NCI-H226 (cell line): ENCODE measurements at places on chromosomes 2 and 18.
A peak's percentile ranks its signal among the peaks of the same experiment; 100 is the strongest.

DNA sequence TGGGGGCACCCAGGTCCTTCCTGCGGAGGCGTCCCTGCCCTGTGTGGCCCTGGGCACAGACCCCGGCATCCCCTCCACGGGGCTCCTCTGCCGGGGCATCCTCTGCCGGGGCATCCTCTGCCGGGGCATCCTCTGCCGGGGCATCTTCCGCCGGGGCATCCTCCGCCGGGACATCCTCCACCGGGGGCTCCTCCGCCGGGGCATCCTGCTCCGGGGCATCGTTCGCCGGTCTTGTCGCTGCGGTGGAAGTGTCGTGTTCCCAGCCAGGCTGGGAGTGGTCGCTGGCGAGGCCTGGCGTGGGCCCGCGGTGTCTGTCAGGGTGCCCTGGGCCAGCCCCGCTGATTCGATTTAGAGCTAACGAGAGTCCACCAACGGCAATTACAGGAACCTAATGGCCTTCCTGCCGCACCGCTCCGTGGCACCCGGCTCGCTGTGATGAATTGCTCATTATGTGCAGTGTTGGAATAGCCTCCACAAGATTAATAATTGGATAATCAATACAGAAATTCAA, 115.1 kb downstream of the NFATC1 start:
- no peak for DNase-seq

DNA sequence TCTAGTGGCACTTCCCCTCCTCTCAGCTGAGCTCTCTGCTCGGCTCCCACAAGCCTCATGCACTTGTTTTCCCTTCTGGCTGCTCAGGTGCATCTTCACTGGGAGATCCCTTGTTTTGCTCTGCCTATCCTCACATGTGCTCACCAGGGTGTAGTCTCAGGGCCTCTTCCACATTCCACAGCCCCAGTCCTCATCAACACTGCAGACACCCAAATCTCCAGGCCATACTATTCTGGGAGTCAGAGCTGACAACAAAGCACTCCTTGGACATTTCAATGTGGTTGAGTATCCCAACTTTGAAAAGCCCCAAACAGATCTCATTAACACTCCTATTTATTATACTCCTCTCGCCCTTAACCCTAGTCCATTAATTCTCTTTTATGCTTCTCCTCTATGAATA, 71.3 kb downstream of the CCDC93 start:
- no peak for DNase-seq

- DNase-seq: no peak
These were observed 2119.8 kb upstream of the CELF4 start for GRCh38 chr18:39685303-39685902.

- DNase-seq: no peak
These were observed 309.3 kb upstream of the LRRTM4 start for GRCh38 chr2:77831471-77831870.

DNA sequence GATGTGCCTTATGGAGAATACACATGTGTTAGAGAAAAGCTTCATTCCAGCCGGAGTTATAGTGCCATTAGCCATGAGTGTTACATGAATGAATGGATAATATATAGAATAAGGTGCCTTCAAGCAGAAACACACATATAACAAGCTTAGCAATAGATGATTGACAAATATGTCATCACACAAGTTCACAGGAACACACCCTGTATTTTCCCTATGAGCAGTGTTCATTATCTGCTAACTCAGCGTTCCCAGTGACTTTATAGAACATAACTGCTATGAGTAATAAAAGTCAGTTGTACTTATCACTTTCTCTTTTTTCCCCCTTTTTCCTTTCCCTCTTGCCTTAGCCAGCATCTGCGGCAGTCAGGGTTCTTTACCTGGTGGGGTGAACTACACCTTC, 65.1 kb downstream of the TIMM21 start:
- no peak for DNase-seq

GRCh38 chr18:48819781-48820482, 130.8 kb downstream of the SMAD7 start:
- no peak for DNase-seq

- no peak for DNase-seq
These were observed 75.2 kb upstream of the GALNT5 start for GRCh38 chr2:157182204-157182709.

- no peak for DNase-seq
These were observed 68.9 kb upstream of the CAB39 start for GRCh38 chr2:230643576-230644291.

DNA sequence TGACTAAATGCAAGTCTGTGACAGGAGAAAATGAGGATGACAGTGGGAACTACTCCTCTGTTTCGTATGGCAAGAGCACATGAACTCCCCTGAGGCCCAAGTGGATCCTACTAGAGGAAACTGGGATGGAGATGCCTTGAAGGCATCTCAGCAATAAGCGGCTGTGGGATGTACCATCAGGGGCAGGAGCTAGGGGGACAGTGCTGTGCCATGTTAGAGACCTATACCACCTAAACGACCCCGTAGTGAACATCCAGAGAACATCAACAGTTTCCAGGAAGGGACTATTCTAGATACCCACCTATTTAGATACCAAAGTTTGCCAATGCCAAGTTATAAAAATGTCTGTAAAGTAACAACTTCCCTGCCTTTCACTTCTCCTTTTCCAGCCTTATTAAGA, 860.8 kb upstream of the ACVR2A start:
- DNase-seq: no peak

DNA sequence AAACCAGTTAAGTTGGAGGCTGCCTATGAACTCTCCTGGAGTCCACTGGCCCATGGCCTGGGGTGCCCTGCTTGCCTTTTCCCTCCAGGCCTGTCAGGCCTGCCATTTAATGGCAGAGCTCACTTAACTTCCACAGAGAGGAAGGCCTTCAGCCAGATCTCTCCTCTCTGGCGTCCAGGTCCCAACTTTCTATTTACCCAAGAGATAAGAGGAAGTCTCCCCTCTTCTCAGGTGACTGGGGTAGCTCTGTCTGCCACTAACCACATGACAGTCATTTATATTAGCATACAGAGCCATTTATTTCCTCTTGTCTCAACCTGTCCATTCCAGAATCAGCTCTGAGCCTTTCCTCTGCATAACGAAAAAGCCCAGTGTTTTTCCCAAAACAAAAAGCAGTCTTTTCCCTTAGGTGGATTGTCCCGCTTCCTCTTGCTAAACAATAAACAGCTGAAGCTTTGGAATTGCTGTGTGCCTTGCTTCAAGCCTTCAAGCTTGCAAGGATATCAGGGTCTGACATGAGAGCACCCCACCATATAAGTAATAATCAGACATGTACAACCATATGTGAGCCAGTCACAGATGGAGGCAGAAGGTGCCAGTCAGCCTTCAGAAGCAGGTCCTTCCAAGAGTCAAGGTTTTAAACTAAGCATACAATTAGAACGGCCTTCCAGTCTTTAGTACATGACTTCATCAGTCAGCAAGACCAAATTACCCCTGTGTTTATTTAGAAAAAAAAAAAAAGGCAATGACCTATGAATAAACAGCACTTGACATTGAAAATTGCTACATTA, 71.2 kb upstream of the STPG4 start:
- DNase-seq: no peak

GRCh38 chr2:48341551-48342133, 188.3 kb upstream of the STON1 start:
- no peak for DNase-seq

DNA sequence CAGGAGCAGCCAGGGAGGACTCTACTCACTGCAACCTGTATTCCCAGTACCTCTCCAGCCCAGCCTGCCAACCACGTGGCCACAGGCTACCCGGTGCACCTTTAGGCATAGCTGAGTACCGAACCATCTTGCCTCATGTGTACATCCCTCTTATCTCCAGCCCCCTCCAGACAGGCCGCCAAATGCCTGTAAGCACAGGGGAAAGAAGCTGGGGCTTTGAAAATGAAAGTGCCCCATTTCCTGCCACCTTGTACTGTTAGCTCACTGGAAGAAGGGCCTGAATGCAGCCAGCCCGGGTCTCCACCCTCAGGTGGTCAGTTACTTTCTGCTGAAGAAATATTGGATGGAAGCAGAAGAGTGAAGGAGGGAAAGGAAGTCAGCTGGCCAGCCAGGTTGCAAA, 27.2 kb upstream of the RFX8 start:
- no peak for DNase-seq

DNA sequence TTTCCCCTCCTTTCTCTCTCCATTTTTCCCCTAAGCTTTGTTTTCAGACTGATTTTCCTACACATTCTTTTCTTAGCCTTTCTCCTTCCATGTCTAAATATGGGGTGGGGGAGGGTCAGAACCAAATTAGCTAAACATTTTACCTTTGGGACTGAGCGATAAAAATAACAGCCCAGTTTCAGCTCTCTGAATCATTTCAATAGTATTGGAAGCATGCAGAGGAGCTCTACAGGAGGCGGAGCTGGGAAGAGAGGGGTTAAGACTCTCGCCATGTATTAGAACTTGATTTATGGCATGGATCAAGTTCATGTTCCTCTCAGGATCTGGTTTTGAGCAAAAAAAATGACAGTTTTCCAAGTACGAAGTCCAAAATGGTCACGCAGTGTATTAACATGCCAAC, 109.1 kb downstream of the CPO start:
- DNase-seq: no peak

- DNase-seq: no peak
These were observed 150.7 kb downstream of the TSN start for GRCh38 chr2:121906170-121906569.

DNA sequence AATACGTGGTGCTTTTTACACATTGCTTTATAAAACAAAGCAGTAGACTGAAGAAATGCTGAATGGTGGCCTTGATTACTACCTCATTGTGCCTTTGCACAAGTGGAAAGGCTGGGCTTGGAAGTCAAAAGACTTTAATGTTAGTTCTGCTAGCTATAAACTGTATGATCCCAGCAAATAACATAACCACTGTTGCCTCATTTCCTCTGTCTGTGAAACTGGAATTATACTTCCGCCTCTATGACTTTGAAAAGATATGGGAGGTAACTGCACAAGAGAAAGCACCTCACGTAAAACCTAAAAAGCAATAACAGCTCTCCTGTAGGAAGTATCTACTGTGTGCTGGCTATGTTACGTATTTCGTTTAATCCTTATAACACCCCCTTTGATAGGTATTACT, 43.4 kb upstream of the DSC1 start:
- no peak for DNase-seq

DNA sequence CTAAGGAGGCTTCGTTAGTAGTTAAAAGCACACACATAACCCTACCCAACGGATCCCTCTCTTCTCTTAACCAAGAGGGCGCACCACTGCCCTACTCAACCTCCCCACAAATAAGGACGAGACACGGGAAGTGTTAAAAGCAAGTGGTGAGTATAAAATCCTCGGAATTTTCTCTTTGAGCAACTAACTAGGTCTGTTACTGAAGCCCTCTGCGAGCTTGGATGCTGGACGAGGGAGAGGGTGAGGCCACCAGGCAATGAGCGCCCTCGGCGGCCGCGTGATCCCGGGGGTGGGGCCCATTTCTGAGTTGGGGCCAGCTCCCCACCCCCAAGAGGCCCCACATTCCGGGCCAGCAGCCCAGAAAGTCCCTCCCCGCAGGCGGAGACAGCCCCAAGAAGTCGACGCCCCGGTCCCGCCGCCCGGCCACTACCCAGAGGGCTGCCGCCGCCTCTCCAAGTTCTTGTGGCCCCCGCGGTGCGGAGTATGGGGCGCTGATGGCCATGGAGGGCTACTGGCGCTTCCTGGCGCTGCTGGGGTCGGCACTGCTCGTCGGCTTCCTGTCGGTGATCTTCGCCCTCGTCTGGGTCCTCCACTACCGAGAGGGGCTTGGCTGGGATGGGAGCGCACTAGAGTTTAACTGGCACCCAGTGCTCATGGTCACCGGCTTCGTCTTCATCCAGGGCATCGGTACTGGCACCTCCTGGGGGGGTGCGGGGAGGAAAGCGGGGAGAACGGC, at the start of gene CYBRD1:
CYBRD1 (plus strand) TSS at position 423 of the 736 bp plus-strand sequence; CDS start at position 495, 72 bp downstream.
- peak; percentile 82 for DNase-seq

DNA sequence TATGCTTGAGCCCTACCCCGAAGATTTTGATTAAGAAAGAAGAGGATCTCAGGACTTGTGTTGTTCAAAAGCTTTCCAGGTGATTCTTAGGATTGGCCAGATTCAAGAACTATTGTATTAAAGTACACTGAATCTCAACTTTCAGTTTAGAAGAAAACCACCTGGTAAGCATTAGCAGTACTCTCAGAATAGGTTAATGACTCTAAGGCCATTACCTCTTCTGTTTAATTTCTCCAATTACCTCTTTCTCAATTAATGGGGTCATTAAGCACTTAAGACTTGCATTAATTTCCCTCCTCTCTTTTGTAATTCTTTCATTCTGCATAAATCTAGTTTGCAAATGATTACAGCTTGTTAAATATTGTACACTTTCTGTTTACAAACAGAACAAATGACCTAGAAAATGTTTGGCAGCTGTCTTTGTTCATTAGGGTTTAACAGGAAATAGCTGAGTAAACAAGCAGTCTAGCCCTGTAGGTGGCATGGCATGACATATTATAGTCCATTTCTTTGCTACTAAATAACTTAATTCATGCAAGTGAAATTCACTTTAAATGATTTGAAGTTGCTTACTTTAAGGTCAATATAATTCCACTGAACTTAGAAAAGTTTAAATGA, 20.4 kb upstream of the TDRD15 start:
- DNase-seq: no peak

GRCh38 chr2:217360781-217361482, 501.1 kb upstream of the TNP1 start:
- DNase-seq: peak; percentile 59

GRCh38 chr2:146817613-146818012, 1027.2 kb upstream of the ACVR2A start:
- DNase-seq: no peak

DNA sequence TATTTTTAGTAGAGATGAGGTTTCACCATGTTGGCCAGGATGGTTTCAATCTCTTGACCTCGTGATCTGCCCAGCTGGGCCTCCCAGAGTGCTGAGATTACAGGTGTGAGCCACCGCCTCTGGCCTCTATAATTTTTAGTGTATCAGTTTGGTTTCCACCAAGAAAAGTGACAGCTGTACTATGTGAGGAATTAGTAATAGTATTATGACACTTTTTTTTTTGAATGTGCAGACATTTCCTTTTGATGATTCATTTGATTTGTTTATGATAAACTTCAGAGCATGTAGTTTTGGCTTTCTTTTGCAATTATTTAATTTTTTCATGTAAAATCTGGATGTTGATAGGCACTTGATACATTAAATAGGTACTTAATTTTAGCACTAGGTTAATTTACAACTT, 61.5 kb downstream of the PTPN4 start:
- no peak for DNase-seq

DNA sequence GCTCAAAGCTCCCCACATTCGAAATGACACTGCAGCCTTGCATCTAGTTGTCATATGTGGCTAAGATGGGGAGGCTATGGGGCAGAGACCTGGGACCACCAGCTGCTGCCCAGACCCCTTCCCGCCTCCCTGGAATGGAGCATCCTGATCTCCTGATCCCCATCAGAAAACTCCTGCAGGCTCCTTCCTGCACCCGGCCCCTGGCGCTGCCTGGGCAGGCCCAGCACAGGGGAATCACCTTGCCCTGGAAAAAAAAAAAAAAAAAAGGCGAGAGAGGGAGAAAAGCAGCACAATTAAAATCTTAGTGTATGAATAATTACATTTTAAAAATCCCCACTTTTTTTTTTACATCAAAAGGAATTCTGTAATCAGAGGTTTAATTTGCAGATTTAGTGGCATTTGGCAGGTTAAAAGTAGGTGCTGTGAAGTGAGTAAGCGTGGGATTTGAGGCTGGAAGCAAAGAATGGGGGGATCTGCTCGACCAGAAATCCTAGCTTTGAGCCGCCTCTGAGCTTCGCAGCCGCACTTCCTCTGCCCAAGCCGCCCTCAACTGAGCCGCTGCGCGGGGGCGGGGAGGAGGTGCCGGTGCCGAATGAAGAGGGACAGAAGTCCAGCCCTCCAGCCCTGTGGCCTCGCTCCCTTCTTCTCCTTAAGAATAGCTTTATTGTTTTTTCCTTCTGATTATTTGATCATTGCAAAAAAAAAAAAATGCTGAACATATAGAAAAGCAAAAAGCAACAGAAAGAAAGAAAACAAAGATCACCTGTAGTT, 30.0 kb downstream of the THNSL2 start:
- DNase-seq: no peak
